T-helper 17 cell (primary cell): ENCODE measurements at places on chromosomes 7 and 10. TPM values are rescaled to one million over a fixed set of nuclear protein-coding genes. Genes with fewer than 3 reads are reported as not detected.

The STX1A gene
- total RNA-seq, result 21.2 TPM

The LGI1 gene
- total RNA-seq, result not detected

The ZNF365 gene
- 3.4 TPM for total RNA-seq

The CPEB3 gene
- total RNA-seq, result 3.2 TPM

The AZGP1 gene
- not detected for total RNA-seq

GRCh38 chr7:3210531-3210930 is 90.5 kb upstream of the SDK1 start:
- no peak for DNase-seq

DNA sequence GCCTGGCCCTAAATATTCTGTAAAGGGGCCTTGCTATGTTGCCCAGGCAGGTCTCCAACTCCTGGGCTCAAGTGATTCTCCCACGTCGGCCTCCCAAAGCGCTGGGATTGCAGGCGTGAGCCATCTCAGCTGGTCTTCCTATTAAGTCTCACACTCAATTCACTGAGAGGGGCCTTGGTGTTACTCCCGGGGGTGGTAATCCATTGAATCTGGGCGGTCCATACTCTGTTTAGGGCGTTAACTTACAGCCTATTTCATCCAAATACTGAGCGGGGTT is 665 bp upstream of the SRRT start:
- no peak for DNase-seq

- DNase-seq, result no peak
Measured at GRCh38 chr7:85125176-85125575, 61.7 kb downstream of the SEMA3D start.

- no peak for DNase-seq
Measured at GRCh38 chr10:92241501-92241900, 49.4 kb downstream of the CPEB3 start.

DNA sequence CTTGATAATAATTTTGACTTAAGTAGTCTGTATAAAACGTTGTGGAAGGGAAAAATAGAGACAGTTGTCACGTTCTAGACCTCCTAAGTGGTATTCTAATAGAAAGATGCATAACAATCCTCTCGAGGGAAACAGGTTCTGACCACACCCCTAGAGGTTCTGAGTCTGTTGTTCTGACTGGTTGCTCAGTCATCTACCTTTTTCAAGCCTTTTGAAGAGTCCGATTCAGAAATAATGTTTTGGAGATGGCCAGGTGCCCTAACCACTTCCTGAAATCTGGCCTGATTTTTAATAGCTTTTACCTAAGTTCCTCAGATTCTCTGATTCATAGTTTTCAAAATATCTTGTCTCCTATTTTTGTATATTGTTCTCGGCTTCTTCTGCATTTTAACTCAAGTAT is 175.6 kb downstream of the HDAC9 start:
- DNase-seq, result no peak

- no peak for DNase-seq
Measured at GRCh38 chr7:38054199-38054598, 123.8 kb upstream of the STARD3NL start.

DNA sequence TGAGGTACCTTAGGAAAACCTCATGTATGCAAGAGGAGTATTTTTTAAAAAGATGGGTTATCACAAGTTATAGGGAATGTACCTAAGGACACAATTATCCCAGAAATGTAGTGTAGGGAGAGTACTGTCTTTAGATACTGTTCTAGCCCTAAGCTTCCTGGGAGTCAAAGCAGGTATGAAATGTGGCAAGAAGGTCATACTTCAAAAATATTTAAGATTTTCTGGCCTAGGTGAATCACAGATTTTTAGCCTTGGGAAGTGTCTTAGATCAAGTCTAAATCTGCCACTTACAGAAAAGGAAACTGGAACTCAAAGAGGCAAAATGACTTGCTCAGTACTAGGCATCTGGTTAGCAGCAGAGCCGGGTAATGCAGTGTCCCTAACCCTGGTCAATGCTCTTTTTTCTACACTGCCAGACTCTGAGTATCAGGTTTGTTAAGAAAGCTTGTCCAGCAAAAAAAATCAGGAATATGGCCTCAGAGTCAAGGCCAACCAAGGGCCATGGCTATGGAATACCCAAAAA is 13.9 kb downstream of the PIK3AP1 start:
- no peak for DNase-seq

DNA sequence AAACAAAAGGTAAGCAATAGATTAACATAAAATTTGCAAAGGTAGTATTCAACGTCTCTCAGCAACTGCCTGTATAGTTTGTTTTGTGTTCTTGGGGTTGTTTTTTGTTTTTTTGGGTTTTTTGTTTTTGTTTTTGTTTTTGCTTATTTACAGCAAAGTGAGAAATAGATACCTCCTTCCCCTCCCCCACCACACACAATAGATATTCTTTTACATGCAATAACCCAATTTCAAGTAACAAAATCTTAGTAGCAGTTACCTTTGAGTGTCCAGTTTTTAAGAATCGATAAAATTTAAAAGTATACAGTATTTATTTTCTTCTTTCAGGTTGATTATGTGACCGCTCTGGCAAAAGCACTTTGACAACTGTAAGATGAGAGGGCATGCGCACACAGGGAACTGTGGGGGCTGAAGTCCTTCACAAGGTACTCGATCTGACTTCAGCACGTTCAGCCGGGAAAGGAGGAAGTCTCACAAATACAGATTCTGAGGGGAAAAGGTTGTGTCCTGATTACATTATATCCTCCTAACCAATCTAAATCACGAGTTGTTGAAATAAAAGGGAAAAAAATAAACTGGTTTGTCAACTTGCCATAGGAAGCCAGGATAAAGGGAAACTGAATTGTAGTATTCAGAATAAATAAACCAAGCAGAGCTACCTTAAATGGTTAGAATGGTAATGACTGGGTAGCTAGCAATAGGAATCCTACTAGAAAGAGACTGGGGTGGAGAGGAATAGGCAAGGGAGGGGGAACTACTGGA is 47.8 kb downstream of the CPEB3 start:
- no peak for DNase-seq

- no peak for DNase-seq
Measured at GRCh38 chr10:5628451-5629302, 37.7 kb downstream of the ASB13 start.
